T follicular helper cell (primary cell): ENCODE measurements at places on chromosomes 5 and 9.

- DNase-seq, result no peak
Observed at GRCh38 chr9:123085916-123086315, 52.4 kb downstream of the GPR21 start.

DNA sequence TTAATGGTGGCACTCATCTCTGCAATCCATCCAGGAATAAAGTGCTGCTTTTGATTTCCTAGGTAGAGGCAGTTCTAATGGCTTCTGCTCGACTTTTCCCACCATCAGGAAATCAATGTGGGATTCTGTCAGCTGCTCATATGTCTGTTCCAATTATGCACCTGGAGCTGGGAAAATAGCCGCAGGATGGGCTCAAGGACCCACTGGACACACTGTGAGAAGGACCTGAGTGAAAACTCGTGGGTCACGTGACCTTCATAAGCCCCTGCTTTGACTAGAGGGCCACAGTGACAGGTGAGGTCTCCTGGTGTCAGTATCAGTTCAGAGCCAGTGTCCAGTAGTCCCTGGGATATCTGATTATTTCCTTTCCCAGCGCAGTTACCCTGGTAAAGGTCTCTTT, 17.9 kb upstream of the PTGES start:
- no peak for DNase-seq

- no peak for DNase-seq
Observed at GRCh38 chr5:109803854-109804253, 114.1 kb downstream of the MAN2A1 start.

GRCh38 chr9:32348106-32348695, 36.2 kb upstream of the ACO1 start:
- no peak for DNase-seq

DNA sequence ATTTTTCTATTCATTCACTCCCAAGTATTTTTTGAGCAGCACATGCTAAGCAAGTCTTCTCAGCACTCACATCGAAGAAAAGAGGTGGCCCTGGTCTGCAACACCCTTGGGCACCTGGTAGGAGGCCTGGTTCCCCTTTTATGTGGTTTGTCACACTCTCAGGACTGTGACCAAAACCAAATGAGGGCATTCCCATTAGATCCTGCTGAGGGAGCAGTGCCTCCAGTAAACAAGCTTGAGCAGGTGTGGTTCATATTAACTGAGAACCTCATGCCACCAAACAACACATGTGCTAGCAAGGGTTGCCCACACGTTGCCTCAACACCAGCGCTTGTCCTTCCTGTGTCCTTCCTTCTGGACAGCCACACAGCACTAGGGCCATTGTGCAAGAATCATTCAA, 26.9 kb upstream of the SYK start:
- DNase-seq, result no peak
